ENCODE measurements at places on chromosomes 1 and 21. TPM values are rescaled to one million over a fixed set of nuclear protein-coding genes. Genes with fewer than 3 reads are reported as not detected.
A peak's percentile ranks its signal among the peaks of the same experiment; 100 is the strongest.

DNA sequence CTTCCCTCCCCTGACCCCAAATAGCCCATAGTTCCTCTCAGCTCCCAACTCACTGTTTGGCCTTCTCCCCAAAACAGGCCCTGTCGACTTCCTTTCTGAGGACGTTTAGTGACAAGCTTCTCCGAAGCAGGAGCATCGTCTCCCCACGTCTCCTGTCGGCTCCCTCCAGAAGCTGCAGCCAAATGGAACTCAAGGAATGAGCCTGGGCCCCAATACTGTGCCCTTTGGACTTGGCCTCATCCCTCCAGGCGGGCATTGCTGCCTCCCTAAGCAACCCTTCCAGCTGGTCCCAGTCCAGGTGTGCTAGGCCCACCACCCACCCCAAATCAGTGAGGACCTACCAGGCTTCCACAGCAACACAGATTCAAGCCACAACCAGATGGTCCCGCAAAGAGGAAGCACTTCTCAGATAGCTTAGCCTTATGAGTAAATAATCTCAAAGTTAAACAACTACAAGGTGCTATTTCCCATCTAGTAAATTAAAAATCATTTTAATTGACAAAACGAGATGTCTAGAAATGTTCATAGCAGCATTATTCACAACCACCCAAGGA, 33.0 kb downstream of the ACOT7 start:
- no peak for ATAC-seq

DNA sequence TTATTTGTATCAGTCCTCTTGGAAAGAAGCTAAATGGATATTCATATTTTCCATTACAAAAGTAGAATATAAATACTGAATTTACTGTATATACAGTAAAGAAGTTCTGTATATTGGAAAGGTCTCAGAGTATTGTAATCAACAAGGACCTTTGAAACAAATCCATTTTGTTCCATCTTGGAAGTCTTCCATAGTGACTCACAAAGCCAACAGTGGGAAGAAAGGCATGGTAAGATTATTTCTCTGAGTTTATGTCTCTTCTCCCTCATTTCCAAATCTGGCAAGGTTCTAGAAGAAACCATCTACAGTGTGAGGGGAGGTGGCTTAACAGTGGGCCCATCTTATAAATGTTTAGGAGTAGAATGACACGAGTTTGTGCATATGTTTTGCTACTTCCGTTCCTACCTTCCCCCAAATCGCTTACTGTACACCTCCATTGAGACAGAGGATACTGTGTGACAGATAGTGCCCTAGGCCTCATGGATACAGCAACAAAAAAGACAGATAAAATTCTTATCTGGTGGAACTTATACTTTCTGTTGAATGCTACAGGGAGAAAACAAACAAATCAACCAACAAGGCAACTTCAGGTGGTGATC, 22.1 kb upstream of the SSX2IP start:
- no peak for ATAC-seq

AKT3 gene
- 53.2 TPM for total RNA-seq

DNA sequence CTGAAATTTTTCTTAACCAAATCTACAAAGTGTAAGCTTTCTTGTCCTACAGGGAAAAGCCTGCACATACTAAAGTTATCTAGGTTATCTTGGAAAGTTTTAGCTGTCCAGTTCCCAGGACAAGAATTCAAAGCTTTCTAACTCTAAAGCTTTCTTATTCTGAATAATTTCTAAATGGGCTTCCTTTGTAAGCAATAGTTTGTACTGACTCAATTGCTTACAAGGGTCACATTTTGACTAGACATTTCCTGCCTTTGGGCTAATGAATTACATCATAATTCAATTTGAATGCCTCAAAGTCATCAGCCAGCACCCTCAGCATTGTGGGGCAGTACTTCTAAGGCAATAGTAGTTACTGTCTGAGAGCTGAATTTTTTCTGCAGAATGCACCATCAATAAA, 223.0 kb downstream of the LTN1 start:
- ATAC-seq, result peak; percentile 55

CD84 gene
- total RNA-seq, result 15.7 TPM

RCSD1 gene
- 75.5 TPM for total RNA-seq

All from activated T-helper 17 cell treated with anti-CD3 and anti-CD28 coated beads, Interleukin-2, amount 50 U/mL, for 72 hours (primary cell).